ENCODE measurements at places on chromosomes 7 and 10. TPM values are rescaled to one million over a fixed set of nuclear protein-coding genes. Genes with fewer than 3 reads are reported as not detected.

The PKD1L1 gene
- 0.67 TPM for total RNA-seq

- DNase-seq, result no peak
Measured at GRCh38 chr10:12181065-12181775, 14.5 kb downstream of the NUDT5 start.

DNA sequence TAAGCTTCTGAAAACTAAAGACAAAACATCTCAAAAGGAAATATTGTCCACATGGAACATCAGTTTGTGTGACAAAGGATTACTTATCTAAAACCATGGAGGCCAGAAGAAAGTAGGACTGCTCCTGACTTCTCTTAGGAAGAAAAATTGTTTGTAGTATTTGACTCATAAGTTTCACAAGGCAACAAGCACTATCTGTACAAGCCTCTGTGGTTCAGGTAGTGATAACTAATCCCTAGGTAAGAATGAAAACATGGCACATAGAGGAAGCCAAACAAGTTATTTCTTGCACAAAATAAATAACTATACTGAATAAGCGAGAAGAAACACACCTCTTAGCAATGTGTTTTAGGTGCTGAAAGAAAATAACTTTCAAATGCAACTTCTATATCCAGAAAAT is 30.3 kb downstream of the TFPI2 start:
- no peak for DNase-seq

- no peak for DNase-seq
Measured at GRCh38 chr7:128858380-128859231, 4.0 kb upstream of the ATP6V1F start.

DNA sequence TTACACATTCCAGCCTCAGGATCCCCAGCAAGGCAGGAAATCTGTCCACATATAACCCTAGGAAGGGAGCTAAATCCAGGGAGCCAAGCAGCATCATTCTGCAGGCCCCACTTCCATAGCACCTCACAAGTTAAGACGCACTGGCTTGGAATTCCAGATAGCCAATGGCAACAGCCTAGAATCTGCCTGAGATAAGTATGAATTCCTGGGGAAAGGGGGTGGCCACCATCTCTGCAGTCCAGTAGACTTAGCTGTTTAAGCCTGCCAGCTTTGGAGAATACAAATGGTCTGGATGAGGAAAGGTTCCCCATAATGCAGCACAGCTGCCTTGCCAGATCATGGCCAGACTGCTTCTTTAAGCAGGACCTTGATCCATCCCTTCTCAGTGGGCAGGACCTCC is 179.4 kb upstream of the PRSS1 start:
- DNase-seq, result no peak

DNA sequence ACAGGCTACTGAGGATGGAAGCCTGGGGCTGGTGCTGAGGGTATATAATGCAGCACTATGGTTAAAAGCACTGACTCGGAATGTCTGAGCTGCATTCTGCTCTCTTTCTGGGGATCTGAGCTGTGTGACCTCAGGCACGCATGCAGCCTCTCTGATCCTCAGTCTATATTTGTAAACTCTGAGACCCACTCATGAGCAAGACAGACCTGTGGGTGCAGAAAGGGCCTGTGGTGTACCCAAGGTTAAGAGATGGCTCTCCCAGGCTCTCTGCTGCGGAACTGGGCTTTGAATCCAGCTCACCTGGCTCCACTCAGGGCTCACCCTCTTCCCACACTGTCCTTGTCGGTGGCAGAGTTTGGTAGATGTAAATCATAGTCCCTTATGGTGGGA is 89.9 kb downstream of the CHST15 start:
- DNase-seq, result no peak

DNA sequence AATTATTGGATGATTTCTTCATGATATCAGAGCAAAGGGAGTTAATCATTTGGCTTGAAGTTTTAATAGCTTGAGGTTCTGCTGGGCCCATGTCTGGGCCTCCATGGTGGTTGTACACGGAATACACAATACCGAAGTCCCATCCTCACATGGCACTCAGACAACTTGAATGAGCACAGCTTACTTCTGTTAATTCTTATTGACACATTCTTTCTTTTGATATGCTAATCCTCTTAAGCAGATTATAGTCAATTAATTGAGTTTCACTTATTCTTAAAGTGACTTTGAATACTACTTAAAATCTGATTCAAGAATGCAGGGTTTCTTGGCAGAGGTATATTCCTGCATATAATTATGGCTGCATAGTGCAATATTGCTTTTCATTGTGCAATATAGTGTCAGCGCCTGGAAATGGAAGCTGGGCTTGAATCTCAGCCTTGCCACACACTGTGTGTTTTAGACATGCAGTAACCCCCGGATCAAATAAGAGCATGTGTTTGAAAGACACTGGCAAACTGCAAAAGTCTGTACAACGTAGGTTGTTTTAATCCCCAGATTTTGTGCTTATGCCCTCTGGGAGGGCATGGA is 543.5 kb upstream of the ADARB2 start:
- no peak for DNase-seq

GRCh38 chr7:42743077-42743858 is 168.6 kb downstream of the C7orf25 start:
- DNase-seq, result no peak

DNA sequence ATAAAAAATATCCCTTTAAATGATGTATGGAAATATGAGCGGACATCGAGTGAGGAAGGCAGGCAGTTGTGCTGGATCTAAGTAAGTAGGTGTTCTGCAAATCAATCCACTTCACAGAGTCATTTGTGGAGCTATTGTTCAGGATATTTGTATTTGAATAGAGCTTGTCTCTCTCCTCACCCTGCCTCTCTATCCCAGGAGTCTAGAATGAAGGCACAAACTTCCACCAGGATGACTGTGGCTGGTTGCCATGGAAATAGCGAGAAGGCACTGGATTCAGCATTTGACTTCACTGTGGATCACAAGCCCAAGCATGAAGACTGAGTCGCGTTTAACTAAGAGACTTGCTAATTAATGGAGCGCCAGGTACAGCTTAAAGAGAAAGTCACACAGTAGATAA is 53.2 kb downstream of the NPY start:
- DNase-seq, result no peak

Data from left lung (tissue), 14 donors.